ENCODE measurements at places on chromosomes 5 and 9.

DNA sequence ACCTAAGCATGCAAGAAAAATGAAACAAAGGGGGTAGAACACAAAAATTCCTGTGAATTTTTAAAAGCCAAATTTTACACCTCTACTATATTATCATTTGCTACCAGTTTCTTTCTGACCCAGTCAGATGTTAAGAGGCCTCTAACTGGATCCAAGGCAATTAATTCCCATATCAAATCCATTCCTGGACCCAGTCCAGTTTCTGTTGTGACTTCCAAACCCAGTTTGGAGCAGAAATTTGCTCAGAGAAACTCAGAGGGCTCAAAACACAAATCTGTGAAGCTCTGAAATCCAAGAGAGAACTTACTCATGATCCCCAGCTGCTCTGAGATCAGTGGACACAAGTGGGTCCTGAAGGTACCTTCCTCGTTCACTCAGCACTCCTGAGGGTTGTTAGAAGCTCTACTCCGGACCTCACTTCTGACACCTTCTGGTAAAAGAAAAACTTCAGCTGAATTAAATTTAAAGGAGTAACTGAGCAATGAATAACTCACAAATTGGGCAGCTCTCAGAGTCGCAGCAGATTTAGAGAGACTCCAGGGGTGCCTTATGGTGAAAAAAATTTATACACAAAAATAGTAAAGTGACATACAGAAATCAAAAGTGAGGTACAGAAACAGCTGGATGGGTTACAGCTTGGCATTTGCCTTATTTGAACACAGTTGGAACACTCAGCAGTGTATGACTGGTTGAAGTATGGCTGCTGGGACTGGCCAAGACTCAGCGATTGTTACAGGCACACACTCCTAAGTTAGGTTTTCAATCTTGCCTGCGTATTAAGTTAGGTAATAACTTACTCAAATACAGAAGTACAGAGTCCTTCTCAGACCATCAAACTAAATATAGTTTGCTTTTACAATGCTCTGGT, 32.4 kb downstream of the INSL4 start:
- no peak for DNase-seq

DNA sequence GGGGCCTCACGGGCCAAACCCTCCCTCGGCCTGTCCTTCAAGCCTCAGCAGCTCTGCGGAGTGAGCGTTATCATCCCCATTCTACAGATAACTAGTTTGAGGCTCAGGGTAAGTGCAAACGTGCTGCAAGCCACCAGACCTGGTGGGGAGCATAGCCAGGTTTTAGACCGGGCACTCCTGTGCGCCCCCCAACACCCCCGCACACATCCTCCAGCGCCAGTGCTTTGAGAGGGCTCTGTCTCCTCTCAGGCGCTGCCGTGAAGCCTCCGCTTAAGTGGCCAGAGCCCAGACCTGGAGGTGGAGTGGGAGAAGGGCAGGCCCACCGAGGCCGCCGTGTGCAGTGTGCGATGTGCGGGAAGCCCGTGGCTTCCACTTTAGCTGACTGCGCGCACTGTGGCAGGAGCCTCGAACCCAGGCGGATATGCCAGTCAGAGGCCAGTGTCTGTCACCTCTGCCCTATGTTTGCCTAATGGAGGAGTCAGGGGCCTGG, 1.6 kb upstream of the MGAT1 start:
- DNase-seq, result no peak

DNA sequence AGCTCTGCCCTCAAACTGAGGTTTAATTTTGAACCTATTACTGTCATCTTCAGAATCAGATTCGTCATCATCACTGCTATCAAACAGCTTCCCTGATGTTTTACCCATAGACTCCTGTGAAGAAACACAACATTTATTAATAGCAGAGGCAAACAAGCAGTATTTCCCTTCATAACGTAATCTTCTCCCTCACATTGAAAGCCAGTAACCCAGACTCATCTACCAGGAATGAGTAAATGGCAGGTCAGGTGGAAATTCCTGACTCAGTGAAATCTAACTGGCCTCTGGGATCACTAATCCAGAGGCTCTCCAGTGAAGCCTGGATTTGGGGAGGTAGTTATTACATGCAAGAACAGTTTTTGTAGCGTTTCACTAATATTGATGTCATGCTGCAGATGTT, 14.6 kb downstream of the NOL8 start:
- no peak for DNase-seq

- DNase-seq, result no peak
Observed at GRCh38 chr9:38042626-38043357, 26.2 kb downstream of the SHB start.

- peak; percentile 67 for DNase-seq
Observed at GRCh38 chr5:132227485-132228240, at the start of gene P4HA2. TSS of gene P4HA2 (minus strand) at chr5:132227853. CDS start at chr5:132218626, 9,227 bp downstream.

GRCh38 chr9:6243746-6244145, 28.1 kb downstream of the IL33 start:
- DNase-seq, result no peak

GRCh38 chr5:9713959-9714586, 83.9 kb upstream of the TAS2R1 start:
- DNase-seq, result no peak
